ENCODE measurements at places on chromosomes 2 and 18.

GRCh38 chr2:241859436-241860183 lies 916 bp upstream of the PDCD1 start:
- DNase-seq = peak; percentile 47

GRCh38 chr2:145593991-145594614 lies 1074.2 kb upstream of the ZEB2 start:
- no peak for DNase-seq

DNA sequence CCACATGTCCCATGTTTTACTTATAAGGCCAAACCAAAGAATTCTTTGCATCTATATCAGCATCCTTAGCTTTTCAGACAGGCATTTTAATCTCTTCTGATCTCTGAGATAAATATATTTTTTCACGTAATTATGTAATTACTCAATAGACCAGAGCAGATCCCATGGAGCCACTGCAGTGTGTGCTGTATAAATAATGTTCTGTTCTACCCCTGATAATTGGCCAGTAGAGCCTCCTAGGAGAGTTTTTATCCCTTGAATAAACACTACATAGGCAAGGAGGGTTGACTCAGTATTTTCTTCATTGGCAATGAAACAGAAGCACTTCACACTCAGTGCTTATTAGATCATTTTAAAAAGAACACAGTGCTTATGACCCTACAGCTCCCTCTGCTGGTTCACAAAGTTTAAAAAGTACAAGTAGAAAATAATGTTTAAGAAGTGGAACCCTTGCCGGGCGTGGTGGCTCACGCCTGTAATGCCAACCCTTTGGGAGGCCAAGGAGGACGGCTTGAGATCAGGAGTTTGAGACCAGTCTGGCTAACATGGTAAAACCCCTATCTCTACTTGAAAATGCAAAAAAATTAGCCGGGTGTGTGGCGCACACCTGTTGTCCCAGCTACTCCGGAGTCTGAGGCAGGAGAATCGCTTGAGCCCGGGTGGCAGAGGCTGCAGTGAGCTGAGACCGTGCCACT lies 91.9 kb downstream of the PPP1R1C start:
- no peak for DNase-seq

DNA sequence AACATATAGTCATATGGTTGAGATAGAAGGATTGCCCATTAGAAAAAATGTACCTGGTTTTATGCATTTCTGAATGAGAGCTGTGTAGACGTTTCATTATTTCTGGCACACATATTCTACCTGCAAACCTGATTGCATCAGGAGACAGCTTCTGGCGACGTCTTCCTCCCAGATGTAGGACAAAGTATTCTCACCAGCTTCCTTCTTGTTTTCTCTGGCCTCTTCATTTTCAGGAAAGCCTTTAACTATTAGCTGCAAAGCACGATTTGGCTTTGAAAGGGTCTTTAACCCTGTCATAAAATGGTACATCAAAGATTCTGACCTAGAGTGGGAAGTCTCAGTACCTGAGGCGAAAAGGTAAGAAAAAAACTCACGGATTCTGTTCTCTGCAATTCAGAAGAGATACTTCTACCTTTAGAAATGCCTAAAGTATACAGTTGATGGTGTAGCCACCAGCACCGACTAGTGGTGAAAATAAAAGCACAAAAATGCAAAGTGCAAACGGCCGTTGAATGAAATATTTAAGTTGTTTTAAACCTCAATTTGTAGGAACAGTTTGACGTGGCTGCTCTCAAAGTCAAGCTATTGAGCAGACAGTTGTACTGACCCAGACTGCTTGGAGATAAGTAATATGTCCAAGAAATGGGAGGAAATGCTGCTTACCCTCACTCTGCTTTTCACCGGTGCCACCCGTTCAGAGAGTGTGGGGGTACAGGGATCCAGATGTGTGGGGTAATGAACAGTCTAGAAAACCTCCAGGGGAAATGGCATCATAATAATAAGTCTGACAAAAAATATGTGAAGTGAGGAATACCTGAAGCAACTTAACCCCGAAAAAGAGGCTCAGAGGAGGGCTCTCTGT lies 20.2 kb downstream of the IL18RAP start:
- DNase-seq = peak; percentile 18

DNA sequence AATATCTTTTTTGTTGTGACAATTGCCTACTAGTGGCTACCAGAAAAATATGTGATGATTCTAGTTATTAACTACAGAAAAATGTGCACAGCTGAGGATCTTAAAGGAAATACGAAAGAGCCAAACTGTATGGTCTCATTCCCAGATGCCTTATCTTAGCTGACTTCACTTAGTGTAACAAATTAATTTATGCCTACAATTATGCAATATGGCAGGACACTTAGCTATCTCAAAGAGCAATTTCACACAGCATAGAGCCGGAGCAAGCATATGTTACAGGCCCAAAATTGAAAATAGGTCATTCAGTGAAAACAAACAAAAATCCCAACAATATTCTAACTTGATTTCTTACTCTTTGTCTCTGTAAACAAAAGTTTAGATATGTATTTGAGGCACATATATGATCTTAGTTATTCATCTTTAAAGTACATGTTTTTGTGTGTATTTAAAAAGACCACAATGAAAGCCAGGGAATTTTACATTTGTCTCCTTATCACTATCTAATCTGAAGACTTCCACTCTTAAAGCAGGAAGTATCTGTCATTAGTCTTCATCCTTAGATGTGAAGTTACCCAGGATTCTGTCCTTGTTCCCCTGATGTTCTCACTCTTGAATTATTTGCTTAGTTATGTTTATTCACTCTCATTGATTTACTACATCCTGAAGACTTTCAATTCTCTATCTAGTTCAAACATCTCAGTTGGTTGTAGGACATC lies 1579.0 kb upstream of the NXPH2 start:
- no peak for DNase-seq

DNA sequence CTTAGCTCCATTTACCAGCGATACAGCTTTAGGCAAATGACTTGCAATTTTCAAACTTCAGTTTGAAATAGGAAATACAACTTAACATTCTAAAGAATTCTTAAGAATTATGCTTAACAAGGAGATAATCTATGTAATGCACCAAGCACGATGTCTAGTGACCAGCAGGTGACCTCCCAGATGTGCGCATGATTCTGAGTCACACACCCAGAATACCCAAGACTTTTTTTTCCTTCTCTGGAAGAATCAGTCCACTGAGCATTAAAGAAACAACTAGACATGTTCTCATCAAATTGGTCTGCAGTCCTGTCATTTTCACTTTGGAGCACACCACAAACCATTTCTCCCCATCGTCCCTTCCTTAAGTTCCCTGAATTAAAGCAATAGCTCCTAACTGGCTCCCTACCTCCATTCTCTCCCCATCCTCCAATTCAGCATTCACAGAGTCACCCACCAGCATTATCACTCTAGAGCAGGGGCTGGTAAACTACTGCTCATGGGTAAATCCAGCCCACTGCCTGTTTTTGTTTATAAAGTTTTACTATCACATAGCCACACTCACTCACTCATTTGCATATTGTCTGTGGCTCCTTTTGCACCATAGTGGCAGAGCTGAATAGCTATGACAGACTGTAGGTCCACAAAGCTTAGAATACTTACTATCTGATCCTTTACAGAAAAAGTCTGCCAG lies 13.2 kb downstream of the EVA1A start:
- DNase-seq = no peak

- DNase-seq = no peak
Measured at GRCh38 chr2:153299809-153300208, 178.8 kb downstream of the RPRM start.

DNA sequence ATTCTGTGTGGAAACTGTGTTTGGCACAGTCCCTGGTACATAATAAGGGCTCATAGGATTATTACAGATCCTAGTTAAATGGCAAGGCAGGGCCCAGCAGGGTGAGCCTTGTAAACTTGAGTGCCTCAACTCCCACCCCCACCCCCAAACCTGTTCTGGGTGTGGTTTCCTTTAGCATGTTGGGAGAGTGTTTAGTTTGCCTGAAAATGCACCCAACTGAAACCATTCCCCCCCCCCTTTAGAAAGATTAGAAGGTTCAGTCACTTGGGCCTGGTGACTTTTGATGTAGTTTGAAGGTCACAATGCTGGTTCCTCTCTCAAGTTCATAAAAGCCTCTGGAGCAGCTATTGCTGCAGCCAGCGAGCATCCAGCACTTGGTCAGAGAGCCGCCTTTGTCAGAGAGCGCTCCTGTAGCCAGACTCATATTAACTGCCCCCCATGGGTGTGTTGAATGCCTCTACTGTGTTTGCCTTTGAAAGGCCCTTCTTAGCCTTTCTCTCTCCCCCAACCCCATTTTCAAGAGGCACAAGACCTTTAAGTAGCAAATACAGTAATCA lies 113.7 kb downstream of the SPTBN1 start:
- no peak for DNase-seq

DNA sequence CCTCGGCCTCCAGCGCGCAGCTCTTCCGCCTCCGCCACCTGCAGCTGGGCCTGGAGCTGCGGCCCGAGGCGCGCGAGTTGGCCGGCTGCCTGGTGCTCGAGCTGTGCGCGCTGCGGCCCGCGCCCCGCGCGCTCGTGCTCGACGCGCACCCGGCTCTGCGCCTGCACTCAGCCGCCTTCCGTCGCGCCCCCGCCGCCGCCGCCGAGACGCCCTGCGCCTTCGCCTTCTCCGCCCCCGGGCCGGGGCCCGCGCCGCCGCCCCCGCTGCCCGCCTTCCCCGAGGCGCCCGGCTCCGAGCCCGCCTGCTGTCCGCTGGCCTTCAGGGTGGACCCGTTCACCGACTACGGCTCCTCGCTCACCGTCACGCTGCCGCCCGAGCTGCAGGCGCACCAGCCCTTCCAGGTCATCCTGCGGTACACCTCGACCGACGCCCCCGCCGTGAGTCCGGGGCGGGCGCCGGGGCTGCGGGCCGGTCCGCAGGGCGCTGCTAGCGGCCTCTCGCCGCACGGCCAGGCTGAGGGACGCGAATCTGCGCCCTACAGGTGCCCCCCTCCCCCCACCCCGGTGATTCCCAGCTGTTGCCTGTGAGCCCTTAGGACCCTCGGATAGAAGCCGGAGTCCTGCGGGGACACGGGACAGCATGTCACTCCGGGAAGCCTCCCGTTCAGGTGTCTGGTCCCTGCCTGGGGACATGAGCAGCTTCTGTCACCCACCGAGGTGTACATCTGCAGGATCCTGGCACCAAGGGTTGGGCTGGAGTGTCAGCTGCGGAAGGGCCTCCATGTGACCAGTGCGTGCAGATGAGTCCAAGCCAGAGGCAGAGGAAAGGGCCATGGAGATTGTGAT lies 616 bp downstream of the RNPEPL1 start:
- peak; percentile 56 for DNase-seq

DNA sequence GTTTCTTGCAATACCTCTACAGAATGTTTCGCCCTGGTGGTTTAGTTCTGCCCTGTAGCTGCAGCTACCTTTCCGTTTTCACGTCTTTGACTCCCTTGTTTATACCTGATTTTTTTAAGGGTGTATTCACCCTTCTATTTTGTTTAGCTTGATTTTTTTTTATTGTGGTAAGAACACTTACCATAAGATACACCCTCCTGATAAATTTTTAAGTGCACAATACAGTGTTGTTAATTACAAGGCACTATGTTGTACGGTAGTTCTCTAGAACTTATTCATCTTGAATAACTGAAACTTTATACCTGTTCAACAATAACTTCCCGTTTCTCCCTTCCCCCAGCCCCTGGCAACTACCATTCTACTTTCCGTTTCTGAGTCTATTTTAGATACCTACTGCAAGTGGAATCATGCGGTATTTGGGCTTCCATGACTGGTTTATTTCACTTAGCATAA lies 48.9 kb upstream of the NABP1 start:
- no peak for DNase-seq

DNA sequence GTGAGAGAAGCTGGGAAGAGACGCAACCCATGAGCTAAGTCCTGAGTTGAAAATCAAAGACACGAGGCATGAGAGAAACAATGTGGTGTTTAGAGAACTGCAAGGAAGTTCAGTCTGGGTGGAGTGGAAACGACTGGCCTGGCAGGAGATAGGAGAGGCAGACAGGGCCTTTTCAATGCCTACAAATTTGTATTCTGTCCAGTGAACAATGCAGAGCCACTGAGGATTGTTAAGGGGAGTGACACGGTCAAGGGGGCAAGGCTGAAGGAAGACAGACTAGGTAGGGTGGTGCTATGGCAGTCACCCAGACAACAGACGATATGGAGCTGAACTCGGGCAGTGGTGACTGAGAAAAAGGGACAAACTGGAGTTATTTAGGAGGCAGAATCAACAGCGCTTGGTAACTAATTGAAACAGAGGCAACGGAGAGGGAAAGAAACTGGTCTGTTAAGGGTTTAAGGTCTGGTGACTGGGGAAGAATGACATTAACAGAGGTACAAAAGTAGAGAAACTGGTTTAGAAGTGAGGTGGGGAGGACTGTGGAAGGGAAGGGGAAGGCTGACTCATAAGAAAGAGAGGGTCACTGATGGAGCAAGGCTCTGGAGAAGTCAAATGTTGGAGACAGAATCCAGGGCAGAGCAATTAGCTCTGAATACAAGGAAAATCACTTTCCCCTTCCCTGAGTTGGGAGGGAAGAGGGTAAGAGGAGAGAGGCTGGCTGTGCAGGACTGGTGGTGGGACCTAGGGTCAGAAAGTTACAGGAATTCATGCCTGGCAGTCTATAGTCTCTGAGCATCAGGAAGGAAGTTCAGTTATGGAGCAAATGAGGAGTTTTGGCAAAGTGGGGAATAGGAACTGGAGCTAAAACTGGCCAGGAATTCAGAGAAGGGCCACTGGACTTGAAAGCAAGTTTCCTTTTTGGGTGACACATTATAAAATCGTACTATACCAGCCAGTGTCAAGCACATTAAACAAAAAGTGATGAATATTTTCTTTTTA lies 63.4 kb upstream of the CHRNA1 start:
- DNase-seq = no peak

DNA sequence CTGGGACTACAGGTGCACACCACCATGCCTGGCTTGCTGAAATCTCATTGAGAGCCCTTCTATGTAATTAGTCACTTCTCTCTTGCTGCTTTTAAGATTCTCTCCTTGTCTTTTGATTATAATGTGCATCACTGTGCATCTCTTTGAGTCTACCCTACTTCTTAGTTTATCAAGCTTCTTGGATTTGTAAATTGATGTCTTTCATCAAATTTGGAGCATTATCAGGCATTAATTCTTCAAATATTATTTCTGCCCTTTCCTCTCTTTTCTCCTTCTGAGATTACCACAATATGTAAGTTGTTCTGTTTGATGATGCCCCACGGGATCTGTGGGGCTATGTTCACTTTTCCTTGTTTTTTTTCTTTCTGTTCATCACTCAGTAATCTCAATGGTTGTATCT lies 9.0 kb upstream of the MARCO start:
- no peak for DNase-seq

- no peak for DNase-seq
Measured at GRCh38 chr2:673016-673415, 4.2 kb downstream of the TMEM18 start.

GRCh38 chr2:15938803-15939555 lies 1.4 kb upstream of the MYCN start:
- DNase-seq = no peak

Measured in activated CD4-positive, CD25-positive, alpha-beta regulatory T cell (primary cell).